ENCODE measurements at places on chromosomes 16 and 17.

DNA sequence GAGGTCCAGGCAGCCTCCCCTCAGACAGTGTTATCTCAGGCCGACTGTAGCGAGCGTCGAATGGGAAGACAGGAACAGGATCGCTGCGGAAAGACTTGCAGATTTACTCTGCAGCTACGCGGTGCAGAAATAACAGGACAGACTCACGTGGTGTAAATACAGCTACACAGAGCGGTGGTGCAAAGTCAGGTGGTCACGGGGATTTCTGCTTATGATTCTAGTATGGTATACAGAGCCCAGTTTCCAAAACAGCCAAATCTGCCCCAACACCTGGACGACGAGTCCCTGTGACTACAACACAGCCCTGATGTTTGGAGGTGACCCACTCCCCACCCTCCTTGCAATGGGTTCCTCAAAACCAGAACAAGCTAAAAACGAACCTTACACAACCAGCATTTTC is 40.6 kb upstream of the ABR start:
- H3K27ac ChIP-seq = no peak overlapping the region
- no peaks in the 10 kb centered on the region for H3K36me3 ChIP-seq
- H3K27me3 ChIP-seq = no peaks in the 10 kb centered on the region
- H3K4me3 ChIP-seq = no peak overlapping the region
- DNase-seq = no peak
- no peaks in the 10 kb centered on the region for H3K4me1 ChIP-seq

- no peak overlapping the region for H3K4me3 ChIP-seq
- no peak overlapping the region for H3K27ac ChIP-seq
- H3K4me1 ChIP-seq = peaks cover 10% of the 10 kb centered on the region
- H3K27me3 ChIP-seq = no peaks in the 10 kb centered on the region
Observed at GRCh38 chr16:88655733-88656281, 5.0 kb upstream of the CYBA start.

DNA sequence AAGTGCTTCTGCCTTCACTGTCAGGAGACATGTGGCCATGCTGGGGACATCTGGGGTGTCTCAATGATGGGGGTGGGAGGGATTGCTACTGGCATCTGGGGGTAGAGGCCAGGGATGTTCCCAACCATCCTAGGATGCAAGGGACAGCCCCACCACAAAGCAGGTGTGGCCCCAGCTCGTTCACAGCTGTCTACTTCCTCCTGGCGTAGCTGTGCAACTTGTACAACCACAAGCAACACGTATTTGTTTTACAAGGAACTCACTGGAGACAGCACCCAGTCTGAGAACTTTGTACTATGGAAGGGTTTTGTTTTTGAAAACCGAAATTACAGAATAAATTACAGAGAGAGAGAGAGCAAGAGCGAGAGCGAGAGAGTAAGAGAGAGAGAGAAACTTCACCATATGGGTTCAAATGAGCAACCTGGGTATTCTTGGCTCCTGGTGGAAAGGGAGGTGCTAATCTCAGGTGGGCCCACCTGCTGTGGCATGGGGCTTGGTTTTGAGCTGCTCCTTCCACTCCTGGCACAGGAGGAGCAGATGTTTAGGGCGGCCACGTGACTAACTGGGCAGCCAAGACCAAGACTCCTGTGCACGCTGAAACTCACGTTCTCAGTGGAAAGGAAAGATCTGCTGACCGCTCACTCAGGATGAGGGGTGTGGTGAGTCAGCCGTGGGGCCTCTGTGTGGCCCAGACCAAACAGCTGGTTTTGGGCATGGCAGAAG is 17.5 kb upstream of the TNFRSF13B start:
- H3K4me3 ChIP-seq = no peak overlapping the region
- no peaks in the 10 kb centered on the region for H3K4me1 ChIP-seq
- H3K27me3 ChIP-seq = no peaks in the 10 kb centered on the region
- no peak for DNase-seq
- H3K36me3 ChIP-seq = no peaks in the 10 kb centered on the region
- no peak overlapping the region for H3K27ac ChIP-seq

DNA sequence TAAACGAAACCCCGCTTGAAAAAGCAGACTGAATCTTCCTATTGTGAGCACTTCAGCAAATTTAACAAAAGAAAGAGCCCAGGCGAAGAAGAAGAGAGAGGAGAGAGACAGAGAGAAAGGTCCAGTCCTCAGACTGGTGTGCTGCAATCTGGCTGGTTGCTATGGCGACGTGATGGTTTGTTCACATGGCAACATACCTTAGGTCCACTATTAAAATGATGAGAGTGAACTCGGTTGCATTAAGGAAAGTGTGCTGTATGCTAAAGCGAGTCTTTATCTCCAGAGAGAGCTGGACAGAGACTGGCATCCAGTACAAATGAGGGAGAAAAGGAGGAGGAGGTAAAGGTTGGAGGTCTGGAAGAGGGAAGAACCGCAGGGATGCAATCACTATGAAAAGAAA is 271.8 kb upstream of the ZFHX3 start:
- H3K4me3 ChIP-seq = no peak overlapping the region
- DNase-seq = no peak

DNA sequence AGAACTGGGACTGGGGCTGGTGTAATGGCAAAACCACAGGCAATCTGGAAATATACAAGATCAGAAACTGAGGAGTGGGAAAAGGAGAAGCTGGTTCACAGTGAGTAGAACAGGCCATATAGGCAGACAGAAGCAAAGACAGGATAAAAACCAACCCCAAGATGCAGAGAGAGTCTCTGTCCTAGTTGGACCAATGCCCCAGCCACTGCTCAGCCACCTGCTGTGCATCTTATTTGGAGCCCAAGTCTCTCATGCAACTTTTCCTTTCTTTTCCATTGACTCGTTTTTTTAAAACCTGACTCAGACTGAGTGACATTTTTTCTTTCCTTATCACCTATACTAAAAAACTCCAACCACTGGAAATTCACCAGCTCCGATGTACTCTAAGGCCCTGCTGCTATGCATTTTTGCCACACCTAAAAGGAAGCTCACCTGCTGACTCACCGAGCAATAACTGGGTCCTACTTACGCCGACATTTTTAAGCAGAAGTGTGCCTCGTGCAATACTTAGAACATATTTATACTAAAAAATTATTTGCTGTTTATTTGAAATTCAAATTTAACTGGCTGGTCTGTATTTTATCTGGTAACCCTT is 100.8 kb upstream of the XYLT1 start:
- H3K27me3 ChIP-seq = no peaks in the 10 kb centered on the region
- no peak overlapping the region for H3K27ac ChIP-seq
- no peaks in the 10 kb centered on the region for H3K4me1 ChIP-seq
- no peak for DNase-seq

DNA sequence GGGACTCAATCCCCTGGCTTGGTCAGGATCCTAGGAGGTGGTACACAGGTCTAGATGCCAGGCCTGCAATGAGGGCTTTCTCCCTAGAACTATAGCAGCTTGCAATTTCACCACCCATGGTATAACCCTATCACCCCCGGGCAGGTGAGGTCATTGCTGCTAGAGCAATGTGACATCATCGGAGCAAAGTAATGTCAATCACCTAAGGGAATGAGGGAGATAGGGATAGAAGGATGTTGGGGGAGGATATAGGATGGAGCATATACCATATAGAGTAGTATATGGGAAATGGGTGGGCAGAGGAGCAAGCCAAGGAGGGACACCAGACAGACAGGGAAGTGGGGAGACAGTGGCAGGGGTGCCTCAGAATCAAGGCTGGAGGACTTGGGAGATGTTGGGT is 3.3 kb downstream of the KCNH4 start:
- H3K27me3 ChIP-seq = peaks cover 60% of the 10 kb centered on the region
- peaks cover 13% of the 10 kb centered on the region for H3K4me1 ChIP-seq
- no peak overlapping the region for H3K27ac ChIP-seq
- DNase-seq = no peak
- H3K4me3 ChIP-seq = no peak overlapping the region

- DNase-seq = no peak
- H3K27me3 ChIP-seq = no peaks in the 10 kb centered on the region
Observed at GRCh38 chr16:79213214-79213613, 387.3 kb downstream of the MAF start.

DNA sequence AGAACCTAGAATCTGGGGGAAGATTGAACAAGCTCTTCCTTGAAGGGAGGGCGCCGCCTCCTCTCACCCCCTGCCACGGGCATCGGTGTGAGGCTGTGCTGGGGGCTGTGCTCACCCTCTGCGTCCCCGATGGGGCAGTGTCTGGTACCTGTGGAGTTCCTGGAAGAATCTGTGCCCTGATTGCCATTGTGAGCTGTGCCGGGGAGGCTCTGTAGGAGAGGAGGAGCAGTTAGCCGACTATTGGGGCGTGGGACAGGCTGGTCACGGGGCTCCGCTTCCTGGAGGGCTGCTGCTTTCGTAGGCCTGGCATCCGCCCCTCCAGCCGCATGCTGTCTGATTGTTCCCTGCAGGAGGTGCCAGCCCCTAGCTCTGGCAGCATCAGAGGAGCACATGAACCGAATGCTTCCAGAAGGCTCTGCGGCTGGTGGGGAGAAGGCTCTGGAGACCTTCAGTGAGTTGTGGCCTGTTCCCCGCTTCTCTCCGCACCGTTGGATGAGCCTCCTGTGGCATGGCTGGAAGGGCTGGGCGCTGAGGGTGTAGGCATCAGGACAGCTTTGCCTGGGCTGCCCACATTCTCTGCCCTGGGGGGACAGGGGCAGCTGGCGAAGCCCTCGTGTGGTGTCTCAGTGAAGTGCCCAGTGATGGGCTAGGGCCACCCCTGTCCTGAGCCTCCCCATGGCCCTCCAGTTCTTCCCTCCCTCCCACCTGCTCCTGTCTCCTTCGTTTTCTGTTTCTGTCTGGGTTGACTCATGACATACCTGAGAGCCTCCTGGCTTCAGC is 86.9 kb downstream of the SEC14L1 start:
- H3K4me1 ChIP-seq = no peaks in the 10 kb centered on the region
- no peak overlapping the region for H3K4me3 ChIP-seq
- no peaks in the 10 kb centered on the region for H3K27me3 ChIP-seq
- H3K27ac ChIP-seq = no peak overlapping the region

GRCh38 chr17:75698659-75699058 is 22.6 kb upstream of the ITGB4 start:
- no peak overlapping the region for H3K27ac ChIP-seq
- no peak for DNase-seq
- peaks cover 14% of the 10 kb centered on the region for H3K4me1 ChIP-seq
- H3K36me3 ChIP-seq = peaks cover 58% of the 10 kb centered on the region

GRCh38 chr17:66947311-66947710 is 17.2 kb upstream of the CACNG4 start:
- DNase-seq = no peak
- no peaks in the 10 kb centered on the region for H3K36me3 ChIP-seq

GRCh38 chr16:81843243-81843582 is 64.1 kb downstream of the PLCG2 start:
- no peaks in the 10 kb centered on the region for H3K36me3 ChIP-seq
- no peaks in the 10 kb centered on the region for H3K4me1 ChIP-seq
- peaks cover 7% of the 10 kb centered on the region for H3K27me3 ChIP-seq
- no peak for DNase-seq

- no peaks in the 10 kb centered on the region for H3K36me3 ChIP-seq
- no peaks in the 10 kb centered on the region for H3K4me1 ChIP-seq
- no peak overlapping the region for H3K27ac ChIP-seq
- H3K4me3 ChIP-seq = no peak overlapping the region
- no peaks in the 10 kb centered on the region for H3K27me3 ChIP-seq
Observed at GRCh38 chr16:12323007-12323758, 346.6 kb downstream of the SNX29 start.

- no peak overlapping the region for H3K27ac ChIP-seq
- H3K4me3 ChIP-seq = no peak overlapping the region
- no peaks in the 10 kb centered on the region for H3K36me3 ChIP-seq
- peaks cover 4% of the 10 kb centered on the region for H3K4me1 ChIP-seq
- H3K27me3 ChIP-seq = no peaks in the 10 kb centered on the region
Observed at GRCh38 chr17:78769196-78769773, 12.8 kb downstream of the CYTH1 start.

All from tibial artery (tissue), 4 donors.